ENCODE measurements at places on chromosomes 6 and 20.

DNA sequence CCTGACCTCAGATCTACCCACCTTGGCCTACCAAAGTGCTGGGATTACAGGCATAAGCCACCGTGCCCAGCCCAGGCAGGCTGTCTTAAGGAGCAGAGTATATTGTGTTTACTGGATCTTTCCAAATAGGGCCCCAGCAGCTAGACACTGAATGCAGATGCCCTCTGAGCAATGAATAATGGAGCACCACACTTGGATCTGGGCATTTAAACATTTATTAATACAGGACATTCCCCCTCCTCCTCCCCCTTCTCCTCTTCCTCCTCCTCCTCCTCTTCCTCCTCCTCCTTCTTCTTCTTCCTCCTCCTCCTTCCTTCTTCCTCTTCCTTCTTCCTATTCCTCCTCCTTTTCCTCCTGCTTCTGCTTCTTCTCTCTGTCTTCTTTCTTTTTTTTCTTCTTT lies 34.2 kb downstream of the CD83 start:
- no peaks in the 10 kb centered on the region for H3K36me3 ChIP-seq
- H3K4me3 ChIP-seq: no peak overlapping the region
- H3K4me1 ChIP-seq: no peaks in the 10 kb centered on the region

GRCh38 chr20:14879020-14879697 lies 541.7 kb upstream of the FLRT3 start:
- no peaks in the 10 kb centered on the region for H3K4me1 ChIP-seq
- no peak overlapping the region for H3K4me3 ChIP-seq
- DNase-seq: no peak
- H3K27me3 ChIP-seq: no peaks in the 10 kb centered on the region

- H3K4me3 ChIP-seq: no peak overlapping the region
- no peak overlapping the region for H3K27ac ChIP-seq
These were observed 15.0 kb downstream of the MBOAT1 start for GRCh38 chr6:20197251-20197650.

GRCh38 chr6:47196113-47196512 lies 113.6 kb downstream of the TNFRSF21 start:
- no peaks in the 10 kb centered on the region for H3K36me3 ChIP-seq
- DNase-seq: no peak
- H3K4me1 ChIP-seq: no peaks in the 10 kb centered on the region
- H3K4me3 ChIP-seq: no peak overlapping the region
- H3K27me3 ChIP-seq: no peaks in the 10 kb centered on the region
- no peak overlapping the region for H3K27ac ChIP-seq

GRCh38 chr6:71153755-71154325 lies 134.8 kb upstream of the OGFRL1 start:
- no peak overlapping the region for H3K27ac ChIP-seq
- no peak overlapping the region for H3K4me3 ChIP-seq
- H3K4me1 ChIP-seq: no peaks in the 10 kb centered on the region
- no peak for DNase-seq

DNA sequence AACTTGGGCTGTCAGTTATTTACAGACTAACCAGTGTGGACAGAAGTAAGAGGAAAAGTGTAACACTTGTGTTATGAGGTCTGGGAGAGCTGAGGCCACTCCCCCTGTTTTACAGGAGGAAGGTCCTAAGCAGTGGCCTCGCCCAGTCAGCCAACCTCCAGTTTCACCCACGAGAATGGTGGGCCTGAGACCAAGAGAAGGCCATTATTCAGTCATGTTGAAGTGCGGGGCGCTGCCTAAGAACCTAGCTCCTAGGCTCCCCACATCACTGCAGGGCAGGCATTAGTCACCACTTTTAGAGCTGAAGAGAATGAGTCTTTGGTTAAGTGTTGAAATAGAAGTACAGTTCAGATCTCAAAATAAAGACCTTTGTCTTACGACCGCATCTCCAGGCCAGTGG lies 27.9 kb downstream of the CDYL start:
- H3K27me3 ChIP-seq: no peaks in the 10 kb centered on the region
- H3K4me1 ChIP-seq: peaks cover 5% of the 10 kb centered on the region
- H3K27ac ChIP-seq: no peak overlapping the region
- DNase-seq: no peak

GRCh38 chr6:20028143-20028542 lies 184.1 kb downstream of the MBOAT1 start:
- no peaks in the 10 kb centered on the region for H3K27me3 ChIP-seq
- no peak overlapping the region for H3K27ac ChIP-seq
- H3K4me3 ChIP-seq: no peak overlapping the region
- no peaks in the 10 kb centered on the region for H3K4me1 ChIP-seq
- H3K36me3 ChIP-seq: no peaks in the 10 kb centered on the region

DNA sequence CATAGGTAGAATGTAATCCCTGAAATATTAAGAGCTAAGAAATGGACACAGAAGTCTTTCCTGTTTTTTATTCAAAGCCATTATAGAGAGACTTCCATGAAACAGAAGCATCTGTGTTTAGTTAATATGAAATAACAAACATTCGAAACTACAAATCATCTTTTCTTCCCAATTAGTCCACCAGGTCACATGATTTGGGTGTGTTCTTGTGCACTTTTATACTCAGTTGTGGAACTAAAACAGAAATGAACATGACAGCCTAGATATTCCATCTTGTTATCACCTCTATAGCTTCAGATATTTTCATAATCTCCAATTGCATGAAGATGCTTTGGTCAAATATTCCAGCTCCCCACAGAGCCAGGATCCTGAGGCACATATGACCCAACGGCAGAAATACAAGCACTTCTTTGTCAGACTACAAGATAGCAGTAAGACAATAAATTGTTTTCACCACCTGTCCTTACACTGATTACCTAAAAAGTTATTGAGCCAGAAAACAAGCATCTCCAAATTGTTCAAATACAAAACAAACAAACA lies 116.8 kb upstream of the BEND6 start:
- no peaks in the 10 kb centered on the region for H3K36me3 ChIP-seq
- H3K27ac ChIP-seq: no peak overlapping the region
- H3K27me3 ChIP-seq: no peaks in the 10 kb centered on the region
- no peak for DNase-seq

- H3K27ac ChIP-seq: no peak overlapping the region
- no peak for DNase-seq
- H3K4me3 ChIP-seq: no peak overlapping the region
- no peaks in the 10 kb centered on the region for H3K4me1 ChIP-seq
- H3K27me3 ChIP-seq: no peaks in the 10 kb centered on the region
These were observed 114.0 kb downstream of the PDSS2 start for GRCh38 chr6:107345393-107345792.

GRCh38 chr6:169487579-169488436 lies 214.0 kb downstream of the WDR27 start:
- H3K27me3 ChIP-seq: no peaks in the 10 kb centered on the region
- no peak for DNase-seq
- H3K36me3 ChIP-seq: no peaks in the 10 kb centered on the region

DNA sequence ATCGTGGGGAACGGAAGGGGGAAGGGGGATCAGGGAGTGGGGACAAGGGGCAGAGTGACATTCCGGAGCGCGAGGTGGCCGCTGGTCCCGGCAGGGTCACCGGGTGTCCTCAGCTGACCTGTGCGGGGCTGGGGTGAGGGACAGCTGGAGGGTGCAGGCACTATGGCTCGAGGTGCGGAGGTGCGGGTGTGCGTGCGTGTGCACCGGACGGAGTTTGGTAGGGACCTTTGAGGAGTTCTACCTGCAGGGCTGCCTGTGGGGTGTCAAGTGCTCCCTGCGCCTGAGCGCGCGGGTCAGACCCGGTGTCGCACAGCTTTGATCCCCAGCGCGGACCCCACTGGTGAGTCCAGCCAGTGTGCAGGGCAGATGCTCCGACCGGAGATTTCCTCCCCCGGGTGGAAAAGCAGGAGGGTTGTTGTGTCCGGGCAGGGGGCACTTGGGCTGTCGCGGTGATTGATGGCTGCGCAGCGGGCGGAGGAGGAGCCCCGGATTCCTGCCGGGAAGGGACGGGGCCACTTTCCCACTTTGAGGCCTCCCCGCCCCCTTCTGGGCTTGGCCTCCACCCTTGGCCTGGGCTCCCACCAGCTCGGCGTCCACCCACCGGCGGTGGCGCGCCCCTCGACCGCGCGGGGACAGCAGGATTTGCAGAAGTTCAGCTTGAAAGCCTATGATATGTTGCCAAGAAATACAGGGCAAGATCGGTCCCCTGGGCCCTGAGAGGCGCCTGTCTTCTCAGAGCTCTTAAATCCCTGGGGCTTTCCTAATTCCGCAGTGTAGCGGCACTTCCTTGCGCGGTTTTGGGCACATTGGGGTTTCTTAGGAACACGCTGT lies 658 bp downstream of the RIN2 start:
- DNase-seq: peak; percentile 46
- no peaks in the 10 kb centered on the region for H3K27me3 ChIP-seq
- peak overlapping the region; percentile 96 for H3K4me3 ChIP-seq
- no peaks in the 10 kb centered on the region for H3K4me1 ChIP-seq

GRCh38 chr20:46764068-46764467 lies 54.6 kb downstream of the SLC2A10 start:
- H3K27me3 ChIP-seq: no peaks in the 10 kb centered on the region
- H3K4me3 ChIP-seq: no peak overlapping the region
- H3K27ac ChIP-seq: no peak overlapping the region
- DNase-seq: no peak
- H3K4me1 ChIP-seq: no peaks in the 10 kb centered on the region

DNA sequence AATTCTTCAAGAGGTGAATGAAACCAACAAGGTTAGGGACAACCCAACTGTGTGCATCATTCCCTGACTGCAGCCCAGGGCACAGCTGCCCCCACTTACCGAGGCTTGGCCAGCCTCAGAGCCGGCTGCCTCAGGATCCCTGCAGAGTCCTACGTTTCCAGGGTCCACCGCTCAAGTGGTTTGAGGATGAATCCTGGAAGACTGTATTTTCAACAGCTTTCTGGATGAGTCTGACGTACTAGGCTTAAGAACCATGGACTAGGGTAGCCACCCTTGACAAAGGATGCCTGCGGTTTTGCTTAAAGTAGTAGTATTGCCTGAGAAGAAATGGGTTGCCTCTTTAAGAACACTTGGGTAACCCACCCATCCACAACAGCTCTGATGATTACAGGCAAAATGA lies 101.4 kb downstream of the FOXC1 start:
- no peak for DNase-seq
- no peaks in the 10 kb centered on the region for H3K4me1 ChIP-seq
- no peaks in the 10 kb centered on the region for H3K27me3 ChIP-seq
- H3K27ac ChIP-seq: no peak overlapping the region
- H3K36me3 ChIP-seq: no peaks in the 10 kb centered on the region

DNA sequence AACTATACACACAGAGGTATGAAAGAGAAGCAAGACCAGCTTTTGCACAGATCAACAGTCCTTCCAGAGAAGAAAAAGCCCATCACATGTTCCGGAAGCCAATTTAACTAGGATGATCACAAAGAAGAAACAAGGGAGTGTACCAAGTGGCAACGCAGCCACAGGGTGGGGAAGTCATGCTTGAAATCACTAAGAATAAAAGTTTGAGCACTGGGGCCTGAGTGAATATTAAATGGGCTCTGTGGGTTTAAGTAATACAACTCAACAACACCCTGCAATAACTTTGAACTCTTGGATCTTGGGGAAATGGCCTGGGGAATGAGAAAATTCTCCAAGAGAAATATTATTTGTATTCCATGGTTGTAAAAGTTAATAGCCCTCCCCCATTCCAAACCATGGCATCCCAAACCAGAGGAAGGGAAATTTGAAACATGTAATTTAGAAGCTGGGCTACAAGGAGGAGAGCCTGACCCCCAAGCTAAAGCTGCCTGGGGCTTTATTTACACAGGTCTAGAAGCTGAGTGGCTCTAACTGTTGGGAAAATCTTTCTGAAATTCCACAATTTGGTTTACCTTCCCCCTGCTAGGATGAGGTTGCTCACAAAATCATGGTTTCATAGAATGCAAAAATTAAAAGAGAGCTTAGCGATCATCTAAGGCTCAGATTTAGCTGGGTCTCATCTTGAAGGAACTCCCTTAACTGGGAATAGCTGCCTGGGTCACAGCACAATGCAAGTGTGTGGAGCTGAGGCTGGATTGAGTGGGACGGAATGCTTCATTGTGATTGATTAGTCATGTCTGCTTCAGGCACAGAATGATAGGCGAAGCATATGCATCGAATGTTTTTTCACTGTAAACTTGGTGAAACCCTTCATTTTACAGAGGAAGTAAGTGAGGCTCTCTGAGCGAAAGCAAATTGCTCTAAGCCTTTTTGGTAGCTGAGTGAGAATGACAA lies 143.6 kb downstream of the BMP7 start:
- H3K27ac ChIP-seq: no peak overlapping the region
- no peak for DNase-seq
- H3K27me3 ChIP-seq: no peaks in the 10 kb centered on the region
- no peaks in the 10 kb centered on the region for H3K4me1 ChIP-seq
- H3K36me3 ChIP-seq: no peaks in the 10 kb centered on the region

GRCh38 chr6:139888681-139889122 lies 514.3 kb upstream of the CITED2 start:
- DNase-seq: no peak
- H3K27me3 ChIP-seq: no peaks in the 10 kb centered on the region
- no peak overlapping the region for H3K27ac ChIP-seq
- no peaks in the 10 kb centered on the region for H3K36me3 ChIP-seq
- H3K4me3 ChIP-seq: no peak overlapping the region

GRCh38 chr6:136890986-136891385 lies 31.1 kb upstream of the SLC35D3 start:
- peaks cover 5% of the 10 kb centered on the region for H3K36me3 ChIP-seq
- DNase-seq: no peak
- no peaks in the 10 kb centered on the region for H3K27me3 ChIP-seq
- no peak overlapping the region for H3K4me3 ChIP-seq
- no peak overlapping the region for H3K27ac ChIP-seq
- H3K4me1 ChIP-seq: peaks cover 4% of the 10 kb centered on the region

DNA sequence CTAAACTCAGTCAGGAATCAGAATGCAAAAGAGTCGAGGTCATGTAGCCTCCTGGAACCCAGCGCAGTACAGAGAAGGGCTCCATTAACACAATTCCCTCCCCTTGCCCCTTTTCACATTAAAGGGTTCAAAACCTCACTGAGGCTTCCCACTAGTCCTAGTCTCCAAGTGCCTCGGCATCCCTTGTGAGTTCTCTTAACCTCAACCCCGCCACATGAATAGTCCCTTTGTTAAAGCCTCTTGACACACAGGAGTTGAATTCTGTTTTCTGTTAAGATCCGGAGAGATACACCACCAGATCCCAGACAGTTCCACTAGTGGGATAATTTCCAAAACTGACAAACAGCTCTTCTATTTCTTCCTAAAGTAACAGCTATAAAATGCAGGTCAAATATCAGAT lies 17.8 kb downstream of the PTPRT start:
- H3K27ac ChIP-seq: no peak overlapping the region
- H3K36me3 ChIP-seq: no peaks in the 10 kb centered on the region
- no peak overlapping the region for H3K4me3 ChIP-seq
- no peaks in the 10 kb centered on the region for H3K27me3 ChIP-seq
- DNase-seq: no peak

DNA sequence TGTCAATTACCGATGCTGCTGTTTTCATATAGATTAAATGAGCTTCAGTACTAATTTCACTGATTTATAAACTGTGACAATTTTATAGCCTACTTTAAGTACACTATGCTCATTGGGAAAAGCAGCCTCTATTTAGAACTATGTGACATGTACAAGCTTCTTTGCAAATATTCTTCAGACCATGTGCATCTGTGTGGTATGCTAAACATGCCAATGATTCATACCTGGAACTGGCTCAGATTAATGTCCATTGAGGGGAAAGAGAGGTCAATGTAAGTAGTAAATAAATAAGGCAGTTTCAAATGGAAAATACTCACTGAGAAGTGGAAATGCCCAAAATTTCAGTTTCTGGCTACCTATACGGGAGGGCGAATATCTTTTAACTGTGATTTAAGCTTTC lies 777.7 kb downstream of the C6orf118 start:
- H3K4me1 ChIP-seq: no peaks in the 10 kb centered on the region
- H3K27ac ChIP-seq: no peak overlapping the region
- H3K27me3 ChIP-seq: no peaks in the 10 kb centered on the region
- no peaks in the 10 kb centered on the region for H3K36me3 ChIP-seq

GRCh38 chr6:28816909-28817807 lies 106.6 kb downstream of the TRIM27 start:
- no peaks in the 10 kb centered on the region for H3K4me1 ChIP-seq
- H3K36me3 ChIP-seq: no peaks in the 10 kb centered on the region
- no peak overlapping the region for H3K27ac ChIP-seq
- DNase-seq: no peak
- H3K27me3 ChIP-seq: no peaks in the 10 kb centered on the region

Measured in tibial nerve (tissue), 4 donors.